MV-4-11 (cell line): ENCODE measurements at places on chromosomes 5 and 9.

DNA sequence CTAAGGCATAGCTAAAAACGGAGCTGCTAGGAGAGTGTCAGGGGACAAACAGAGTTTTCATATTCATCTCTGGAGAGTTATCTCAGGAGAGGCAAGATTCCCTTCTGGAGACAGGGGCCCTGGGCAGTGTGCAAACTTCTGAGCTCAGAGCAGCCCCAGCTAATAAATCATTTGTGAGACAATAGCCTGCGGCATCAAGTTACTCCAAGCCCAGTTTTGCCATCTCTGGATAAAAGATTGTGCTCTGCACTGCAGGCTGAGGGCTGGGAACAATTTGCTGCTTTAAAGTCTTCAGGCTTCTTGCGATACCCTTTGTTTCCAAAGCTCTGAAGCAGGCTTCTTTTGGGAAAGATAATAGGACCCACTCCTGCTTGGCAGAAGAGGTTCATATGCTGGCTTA is 164.3 kb upstream of the BRINP1 start:
- DNase-seq: no peak

GRCh38 chr5:32482193-32482592 is 37.7 kb upstream of the ZFR start:
- no peak for DNase-seq

GRCh38 chr9:87944682-87945081 is 26.9 kb downstream of the SPATA31C1 start:
- no peak for DNase-seq

DNA sequence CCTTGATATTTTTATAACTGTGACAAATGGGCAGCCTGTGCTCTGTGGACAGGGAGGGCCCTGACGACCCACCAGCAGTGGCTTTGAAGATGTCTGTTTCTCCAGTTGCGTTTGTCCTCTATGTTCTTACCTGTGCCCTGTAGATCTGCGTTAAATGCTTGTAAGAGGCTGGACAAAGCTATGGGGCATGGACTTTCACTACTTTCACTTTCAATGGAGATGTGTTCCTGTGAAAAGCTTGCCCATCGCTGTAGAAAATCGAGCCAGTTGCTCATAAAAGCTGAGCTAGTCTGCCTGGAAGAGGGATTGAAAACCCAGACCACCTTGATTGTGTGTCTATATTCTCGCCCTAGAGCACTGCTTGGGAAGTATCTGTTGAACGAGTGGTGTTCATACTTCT is 74.1 kb downstream of the PSAT1 start:
- no peak for DNase-seq

DNA sequence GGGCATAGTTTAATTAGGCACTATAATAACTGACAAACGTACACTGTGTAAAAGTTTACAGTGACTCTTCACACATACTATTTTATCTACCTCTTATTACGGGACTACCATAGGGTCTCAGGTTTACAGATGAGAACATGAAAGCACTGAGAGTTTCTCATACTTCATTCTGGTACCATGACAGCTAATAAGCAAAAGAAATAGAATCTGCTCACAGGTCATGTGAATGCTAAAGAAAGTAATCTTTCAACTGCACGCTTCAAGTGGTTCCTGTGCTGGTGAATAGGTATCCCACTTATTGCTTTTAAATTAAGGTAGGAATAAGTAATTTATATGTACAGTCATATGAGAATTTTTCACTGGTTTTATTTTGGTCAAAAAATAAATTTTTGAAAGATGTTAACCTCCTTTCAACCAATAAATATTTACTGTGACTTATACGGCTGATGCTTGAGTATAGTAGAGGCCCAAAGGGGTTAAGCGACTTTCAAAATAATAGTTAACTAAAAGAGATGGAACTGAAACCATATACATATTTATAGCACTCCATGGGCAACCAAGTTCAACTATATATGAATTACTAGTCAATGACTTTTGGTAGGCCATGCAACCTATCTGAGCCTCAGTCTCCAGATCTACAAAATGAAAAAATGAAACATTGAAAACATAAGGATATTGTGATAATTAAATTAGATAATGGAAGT is 8.1 kb downstream of the CDKN2A start:
- peak; percentile 43 for DNase-seq

GRCh38 chr9:136584401-136584932 is 38.6 kb upstream of the NOTCH1 start:
- no peak for DNase-seq

GRCh38 chr5:14209222-14209822 is 66.2 kb downstream of the TRIO start:
- no peak for DNase-seq

- DNase-seq: no peak
Observed at GRCh38 chr5:11903121-11903613, 1.1 kb downstream of the CTNND2 start.

DNA sequence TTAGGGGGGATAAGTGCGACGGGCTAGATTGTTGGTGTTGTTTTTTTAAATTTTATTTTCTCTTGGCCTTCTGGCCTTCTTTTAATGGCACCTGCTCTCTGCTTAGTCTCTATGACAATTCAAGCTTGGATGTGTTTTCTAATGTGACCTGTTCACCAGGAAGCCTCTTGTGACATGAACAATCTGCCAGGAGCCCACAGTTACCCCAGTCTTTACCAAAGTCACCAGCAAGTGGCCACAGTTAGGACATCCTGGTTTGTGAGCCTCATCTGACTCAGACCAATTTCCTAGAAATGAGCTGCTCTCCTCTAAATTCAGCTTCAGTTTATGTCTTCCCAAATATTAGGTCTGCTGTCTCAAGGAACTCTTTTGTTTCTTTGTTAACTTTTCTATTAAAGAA is 135.8 kb downstream of the TLE4 start:
- DNase-seq: peak; percentile 76

GRCh38 chr9:17613758-17614157 is 34.9 kb downstream of the SH3GL2 start:
- no peak for DNase-seq

GRCh38 chr5:158451203-158451992 is 592.5 kb upstream of the CLINT1 start:
- no peak for DNase-seq

GRCh38 chr5:135944967-135945560 is 9.7 kb downstream of the LECT2 start:
- DNase-seq: peak; percentile 56

GRCh38 chr5:149757197-149757947 is 27.3 kb downstream of the PPARGC1B start:
- DNase-seq: no peak

- DNase-seq: peak; percentile 25
Observed at GRCh38 chr9:87122947-87123685, 175.8 kb upstream of the GAS1 start.

DNA sequence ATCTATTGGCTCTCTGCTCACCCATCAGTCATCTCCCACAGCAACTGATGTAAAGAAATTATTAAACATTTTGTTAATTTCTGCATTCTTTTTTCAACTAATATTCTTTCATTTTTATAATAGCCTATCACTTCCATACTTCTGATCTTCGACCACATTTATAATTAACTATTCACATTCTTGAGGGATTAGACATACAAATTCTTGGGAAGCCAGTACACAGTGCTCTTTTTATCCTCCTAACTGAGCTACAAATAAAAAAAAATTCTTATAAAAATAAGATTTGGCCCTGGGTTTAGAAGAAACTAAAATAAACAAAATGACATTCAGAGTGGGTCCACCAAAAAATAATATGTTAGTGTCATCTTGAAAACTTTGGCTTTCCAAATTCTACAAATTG is 103.7 kb upstream of the ITGA1 start:
- DNase-seq: no peak

- DNase-seq: no peak
Observed at GRCh38 chr5:171946000-171946781, 60.2 kb downstream of the FBXW11 start.

DNA sequence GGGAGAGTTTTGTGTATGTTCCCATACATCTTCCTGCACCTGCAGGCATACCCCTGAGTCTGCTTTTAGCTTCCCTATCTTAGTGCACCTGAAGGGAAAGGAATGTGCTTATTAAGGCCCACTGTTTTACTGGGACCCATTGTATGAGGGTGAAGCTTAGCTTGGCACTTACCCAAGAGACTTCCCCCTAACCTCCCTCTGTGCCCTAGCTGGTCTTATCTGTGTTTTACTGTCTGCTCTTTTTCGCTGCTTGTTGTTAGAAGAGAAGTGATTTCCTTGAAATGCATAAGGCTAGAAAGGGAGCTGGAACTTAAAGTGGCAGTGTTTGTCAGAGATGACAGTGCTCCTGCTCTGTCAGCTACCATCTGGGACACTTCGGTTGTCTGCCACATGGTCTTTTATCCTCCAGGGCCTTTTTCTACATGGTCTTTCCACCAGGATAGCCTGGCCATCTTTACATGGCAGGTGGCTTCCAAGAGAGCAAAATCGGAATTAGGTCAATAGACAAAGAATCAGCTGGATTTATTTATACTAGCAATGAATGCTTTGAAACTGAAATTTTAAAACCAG is 122.5 kb upstream of the SLC44A1 start:
- DNase-seq: no peak

DNA sequence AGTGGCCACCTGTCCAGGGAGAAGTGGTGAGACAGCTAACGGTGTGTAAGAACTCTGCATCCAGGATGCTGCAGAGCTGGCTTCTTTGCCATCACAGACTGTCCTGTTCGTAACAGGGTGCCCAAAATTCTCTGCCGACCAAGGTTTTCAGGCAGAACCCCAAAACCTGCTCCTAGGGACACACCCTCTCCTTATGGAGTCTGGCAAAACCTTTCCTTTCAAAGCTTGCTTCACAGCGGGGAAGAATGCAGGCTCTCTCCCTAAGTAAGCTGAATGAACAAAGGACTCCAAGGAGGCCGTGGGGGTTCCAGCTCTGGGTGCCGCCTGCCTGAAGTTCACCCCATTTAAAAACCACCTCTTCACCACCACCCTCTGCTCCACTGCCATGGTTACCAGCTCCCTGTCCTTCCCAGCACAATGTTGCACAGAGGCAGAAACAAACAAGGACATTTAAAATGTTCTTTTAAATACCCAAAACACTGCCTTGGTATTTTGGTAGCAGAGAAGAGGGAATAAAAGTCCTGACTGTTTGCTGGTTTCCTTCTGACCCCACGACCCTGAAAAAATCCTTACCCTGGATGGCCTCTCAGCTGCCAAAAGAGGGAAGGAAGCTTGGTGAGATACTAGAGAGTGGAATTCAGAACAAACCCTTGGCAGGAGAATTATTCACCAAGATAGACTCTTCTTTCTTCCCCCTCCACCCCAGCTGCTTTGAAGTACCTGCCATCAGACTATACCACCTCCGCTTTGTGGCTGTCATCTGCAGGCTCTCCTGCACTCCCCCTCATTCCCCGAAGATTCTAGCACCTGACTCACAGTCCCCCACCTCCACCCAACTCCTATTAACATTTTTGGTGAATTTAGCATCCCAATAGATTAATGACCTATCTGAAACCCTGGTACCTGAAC is 7.1 kb upstream of the KLF9 start:
- peak; percentile 34 for DNase-seq

GRCh38 chr5:98069876-98070512 is 703.5 kb upstream of the RGMB start:
- DNase-seq: no peak

DNA sequence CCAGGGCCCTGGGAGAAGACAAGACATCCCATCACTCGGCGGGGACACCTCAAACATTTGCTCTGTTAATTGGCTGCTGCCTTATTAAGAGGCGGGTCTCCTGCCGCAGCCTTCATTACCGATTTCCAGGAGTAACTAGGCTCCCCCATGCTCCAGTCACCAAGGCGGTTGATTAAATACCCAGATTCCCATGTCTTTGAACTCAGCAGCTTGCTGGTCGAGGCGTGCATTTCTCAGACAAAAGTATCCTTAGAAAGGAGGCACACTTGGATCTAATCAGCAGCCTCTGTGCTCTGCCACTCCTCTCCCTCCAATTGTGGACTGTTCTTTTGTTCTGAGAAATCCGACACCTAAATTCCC is 228.8 kb downstream of the FSTL4 start:
- DNase-seq: no peak

GRCh38 chr9:23830929-23831730 is 5.1 kb upstream of the ELAVL2 start:
- no peak for DNase-seq

GRCh38 chr5:156624686-156625085 is 225.4 kb upstream of the PPP1R2B start:
- no peak for DNase-seq

DNA sequence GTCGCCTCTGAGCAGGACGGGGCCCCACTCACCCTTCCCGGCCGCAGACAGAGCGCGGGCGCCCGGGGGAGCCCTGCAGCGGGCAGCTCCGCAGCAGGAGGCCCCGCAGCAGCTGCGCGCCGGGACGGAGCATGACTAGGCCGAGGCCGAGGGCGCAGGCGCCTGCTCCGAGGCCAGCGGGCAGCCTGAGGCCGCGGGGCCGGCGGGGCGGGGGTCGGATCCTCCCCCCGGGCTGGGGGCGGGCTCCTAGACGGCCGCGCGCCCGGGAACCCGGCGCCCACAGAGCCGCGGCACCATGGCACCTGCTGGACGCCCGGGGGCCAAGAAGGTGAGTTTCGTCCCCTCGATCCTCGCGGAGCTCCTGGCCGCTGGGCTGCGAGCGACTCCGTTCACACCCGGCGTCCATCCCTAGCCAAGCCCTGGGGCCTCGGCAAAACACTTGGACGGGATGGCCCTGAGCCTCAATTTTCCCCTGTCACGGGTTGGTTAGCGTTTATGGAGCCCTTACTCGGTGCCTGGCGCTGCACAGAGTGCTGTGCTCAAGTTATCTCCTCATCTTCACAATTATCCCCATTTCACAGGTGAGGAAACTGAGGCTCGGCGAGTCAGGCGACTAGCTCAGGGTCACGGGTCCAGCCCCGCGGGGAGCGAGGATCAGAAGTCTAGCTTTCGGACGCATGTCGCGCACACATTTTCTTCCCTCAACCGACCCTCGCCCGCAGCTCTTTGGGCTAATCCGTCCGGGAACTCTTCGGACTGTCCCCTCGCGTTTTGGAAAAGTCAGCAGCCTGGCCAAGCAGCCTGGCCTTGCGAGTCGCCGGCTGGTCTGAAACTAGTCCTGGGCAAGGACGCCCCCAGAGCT is at the start of the genes BHMT2 and DMGDH:
BHMT2 (plus strand) TSS at position 280 of the 862 bp plus-strand sequence; CDS start at position 296, 16 bp downstream.
DMGDH (minus strand) TSS at position 187 of the 862 bp plus-strand sequence; CDS start at position 133, 54 bp downstream.
- DNase-seq: no peak

DNA sequence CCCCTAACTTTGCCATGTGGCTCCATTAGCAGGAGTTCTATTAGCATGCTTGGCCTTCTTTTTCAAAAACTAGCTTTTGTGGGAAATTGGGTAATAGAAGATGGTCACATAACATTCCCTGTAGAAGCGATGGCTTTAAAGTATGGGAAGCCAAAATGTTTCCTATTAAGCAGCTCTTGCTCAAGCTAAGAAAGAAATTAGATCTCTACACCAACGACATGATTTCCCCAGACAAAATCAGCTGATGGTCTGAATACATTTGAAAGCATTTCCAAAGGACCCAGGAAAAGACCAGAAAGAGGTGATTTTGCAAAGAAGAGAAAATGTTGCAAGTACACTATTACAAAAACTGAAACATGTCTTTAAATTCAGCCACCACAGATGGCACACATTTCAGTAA is 4.8 kb upstream of the NFIL3 start:
- peak; percentile 56 for DNase-seq

- no peak for DNase-seq
Observed at GRCh38 chr9:86042199-86042978, 57.0 kb downstream of the GOLM1 start.

- DNase-seq: no peak
Observed at GRCh38 chr5:176948458-176948857, 49.3 kb upstream of the HK3 start.

GRCh38 chr9:133771486-133772482 is 33.6 kb upstream of the SARDH start:
- DNase-seq: no peak
